ENCODE measurements at places on chromosomes 2 and 18.

DNA sequence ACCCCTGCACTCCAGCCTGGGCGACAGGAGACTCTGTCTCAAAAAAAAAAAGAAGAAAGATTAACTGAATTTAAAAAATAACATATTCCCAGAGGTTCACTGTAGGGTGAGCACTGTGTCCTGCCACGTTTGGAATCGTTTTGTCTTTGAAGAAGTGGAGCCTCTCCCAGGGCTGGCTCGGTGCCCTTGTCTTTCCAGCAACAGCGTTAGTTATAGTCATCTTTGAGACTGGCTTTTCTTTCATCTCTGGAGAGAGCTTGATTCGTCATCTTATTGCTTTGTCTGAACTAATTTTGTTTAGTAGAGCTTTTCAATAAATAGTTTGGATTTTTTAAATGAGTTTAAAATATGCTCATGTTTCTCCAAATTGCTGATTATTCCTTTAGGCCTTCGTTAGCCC is 50.5 kb downstream of the IMPA2 start:
- DNase-seq = no peak

GRCh38 chr18:12857991-12858544 is 26.0 kb downstream of the PTPN2 start:
- DNase-seq = no peak

DNA sequence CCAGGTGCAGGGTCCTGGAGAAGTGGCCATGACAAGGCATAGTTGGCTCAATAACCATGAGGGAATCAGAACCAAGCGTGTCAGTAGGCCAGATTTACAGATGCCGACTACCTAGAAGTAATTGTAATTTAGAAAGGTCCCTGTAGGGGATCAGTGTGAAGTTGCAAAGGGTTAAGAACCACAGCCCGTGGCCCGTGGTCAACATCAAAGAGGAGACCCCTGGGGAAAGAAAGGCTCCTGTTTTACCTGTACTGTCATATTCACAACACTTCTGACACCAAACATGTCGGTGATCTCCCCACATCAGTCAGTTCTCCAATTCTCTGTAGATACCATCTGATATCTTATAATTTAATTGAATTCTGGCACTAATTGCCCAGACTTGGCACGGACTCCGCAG is 31.0 kb downstream of the SP100 start:
- DNase-seq = no peak

GRCh38 chr18:60147323-60147722 is 225.3 kb downstream of the MC4R start:
- no peak for DNase-seq

- no peak for DNase-seq
Observed at GRCh38 chr2:142965443-142965842, 88.0 kb downstream of the KYNU start.

GRCh38 chr18:77529492-77530176 is 280.0 kb downstream of the GALR1 start:
- DNase-seq = no peak

GRCh38 chr2:205607146-205607545 is 75.2 kb upstream of the NRP2 start:
- no peak for DNase-seq

DNA sequence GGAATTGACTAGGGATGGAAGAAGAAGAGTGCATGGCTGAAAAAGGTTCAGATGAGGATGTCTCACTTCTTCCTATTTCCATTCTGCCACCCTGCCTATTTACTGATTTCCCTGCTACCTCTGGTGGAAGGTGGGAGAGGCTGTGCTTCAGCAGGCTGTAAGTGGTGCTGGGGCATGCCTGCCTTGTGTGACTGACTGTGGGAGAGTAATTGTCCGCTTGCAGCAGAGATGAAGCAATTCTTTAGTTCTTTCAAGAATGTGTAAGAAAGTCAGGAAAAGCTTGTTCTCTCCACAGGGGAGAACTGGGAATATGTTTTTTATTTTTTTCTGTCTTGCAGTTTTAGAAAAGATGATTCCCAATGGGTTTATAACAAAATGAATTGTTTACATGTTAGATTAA is 72.5 kb upstream of the NYAP2 start:
- no peak for DNase-seq

DNA sequence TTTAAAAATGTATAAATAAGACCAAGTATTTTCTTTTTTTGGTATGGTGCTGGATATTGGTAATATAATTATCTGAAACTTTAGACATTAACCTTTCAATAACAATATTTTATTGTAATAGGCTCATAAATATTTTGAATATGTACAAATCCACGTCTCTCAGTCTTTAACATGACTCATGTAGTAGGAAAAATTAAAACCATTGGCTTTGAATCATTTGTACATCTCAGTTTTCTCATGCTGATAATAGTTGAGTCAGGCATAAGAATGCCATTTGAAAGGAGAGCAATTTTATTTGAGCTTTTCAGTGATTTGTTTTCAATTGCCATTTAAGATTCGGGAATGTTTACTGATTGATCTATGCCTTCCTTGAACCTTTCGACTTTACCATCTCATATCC is 364.8 kb downstream of the TGIF1 start:
- no peak for DNase-seq

- no peak for DNase-seq
Observed at GRCh38 chr18:35331367-35332087, 12.7 kb downstream of the ZNF24 start.

DNA sequence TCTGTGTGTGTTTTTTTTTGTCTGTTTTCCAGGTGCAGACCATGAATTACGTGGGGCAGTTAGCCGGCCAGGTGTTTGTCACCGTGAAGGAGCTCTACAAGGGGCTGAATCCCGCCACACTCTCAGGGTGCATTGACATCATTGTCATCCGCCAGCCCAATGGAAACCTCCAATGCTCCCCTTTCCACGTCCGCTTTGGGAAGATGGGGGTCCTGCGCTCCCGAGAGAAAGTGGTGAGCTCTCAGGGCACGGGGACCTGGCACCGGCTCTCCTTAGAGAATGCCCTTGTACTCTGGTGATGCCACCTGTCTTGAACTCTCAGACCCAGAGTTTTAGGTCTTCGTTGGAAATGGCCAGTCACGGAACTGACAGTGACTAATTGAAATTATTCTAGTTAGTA is 19.1 kb downstream of the LPIN1 start:
- no peak for DNase-seq

GRCh38 chr2:158753641-158754611 is 41.2 kb upstream of the DAPL1 start:
- peak; percentile 54 for DNase-seq

- no peak for DNase-seq
Observed at GRCh38 chr18:79819064-79819967, 21.6 kb downstream of the KCNG2 start.

- DNase-seq = no peak
Observed at GRCh38 chr2:126677176-126677538, 21.2 kb downstream of the GYPC start.

GRCh38 chr2:3189076-3189591 is 188.5 kb downstream of the EIPR1 start:
- DNase-seq = no peak

GRCh38 chr2:11495844-11496681 is 30.1 kb upstream of the E2F6 start:
- no peak for DNase-seq

DNA sequence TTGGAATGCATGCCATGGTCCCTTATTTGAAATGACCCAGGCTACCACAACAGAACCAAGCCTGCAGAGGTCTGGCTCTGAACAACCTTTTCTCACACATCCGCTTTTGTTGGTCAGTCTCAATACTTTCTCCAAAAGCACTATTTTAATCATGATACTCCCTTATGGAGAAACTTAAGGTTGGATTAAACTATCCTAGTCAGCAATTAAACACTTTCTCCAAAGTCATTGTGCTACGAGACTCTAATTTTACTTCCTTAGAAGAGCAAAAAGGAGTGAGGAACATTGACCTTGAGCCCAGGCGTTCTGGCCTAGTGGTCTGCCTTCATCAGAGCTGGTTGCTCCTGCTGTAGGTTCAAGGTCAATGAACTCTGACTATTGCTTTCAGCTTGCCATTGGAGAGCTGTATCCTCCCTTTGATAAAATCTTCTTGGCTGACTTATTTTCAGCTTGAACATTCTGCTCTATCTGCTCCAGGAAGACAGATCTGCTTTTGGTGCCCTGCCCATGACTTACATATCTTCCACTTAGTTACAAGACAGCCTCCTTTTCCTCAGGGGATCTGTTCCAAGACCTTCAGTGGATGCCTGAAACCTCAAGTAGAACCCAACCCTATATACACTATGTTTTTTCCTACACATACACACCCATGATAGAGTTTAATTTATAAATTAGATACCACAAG is 91.2 kb downstream of the NCKAP5 start:
- no peak for DNase-seq

DNA sequence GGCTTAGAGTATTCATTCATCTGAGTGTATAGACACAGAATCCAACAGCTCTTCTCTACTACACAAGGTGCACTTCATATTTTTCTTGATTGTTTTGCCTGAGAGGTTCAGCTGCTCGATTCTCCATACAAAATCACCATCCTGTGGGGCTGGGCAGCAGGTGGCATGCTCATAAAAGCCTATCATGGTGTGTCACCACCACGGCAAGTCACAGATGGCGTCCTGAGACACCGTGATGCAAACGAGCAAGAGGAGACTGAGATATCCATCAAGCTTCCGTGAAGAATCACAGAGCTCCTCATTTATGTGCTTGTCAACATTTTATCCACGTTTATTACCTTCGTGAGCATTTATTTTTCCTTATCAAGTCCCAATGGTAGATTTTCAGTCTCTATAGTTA is 22.4 kb upstream of the NRP2 start:
- no peak for DNase-seq

GRCh38 chr2:150532879-150533278 is 45.4 kb upstream of the RND3 start:
- DNase-seq = no peak

GRCh38 chr2:15780912-15781574 is 159.3 kb upstream of the MYCN start:
- no peak for DNase-seq

DNA sequence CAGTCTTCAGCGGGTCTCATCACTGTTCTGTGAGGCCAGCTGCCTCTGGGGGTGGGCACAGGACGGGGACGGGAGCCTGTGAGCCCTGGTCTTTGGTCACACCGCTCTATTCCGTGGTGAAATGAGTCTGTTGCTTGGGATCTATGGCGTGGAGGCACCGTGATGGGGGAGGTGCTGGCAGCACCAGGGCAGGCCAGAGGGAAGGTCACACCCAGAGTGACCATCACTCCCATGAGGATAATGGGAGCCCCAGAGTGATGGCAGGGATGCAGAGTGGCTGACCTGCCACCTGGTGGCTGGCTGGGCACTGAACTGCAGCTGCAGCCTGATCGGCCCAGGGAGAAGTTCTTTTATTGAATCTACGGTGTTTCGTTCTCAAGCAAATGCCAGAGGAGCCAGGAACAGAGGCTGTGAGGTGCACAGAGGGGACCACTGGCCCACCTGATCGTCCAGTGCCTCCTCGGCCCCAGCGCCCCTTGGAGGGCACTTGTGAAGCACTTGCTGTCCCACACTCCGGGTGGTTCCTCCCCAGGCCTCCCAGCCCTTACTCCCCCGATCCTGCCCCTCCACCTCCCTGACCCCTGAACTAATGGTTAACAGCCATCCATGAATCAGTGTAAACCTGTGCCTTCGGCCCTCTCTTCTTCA is 17.9 kb downstream of the KCNIP3 start:
- DNase-seq = peak; percentile 36

- DNase-seq = no peak
Observed at GRCh38 chr2:75960472-75961009, 249.8 kb upstream of the GCFC2 start.

- DNase-seq = no peak
Observed at GRCh38 chr2:44692821-44693220, 248.7 kb upstream of the SIX3 start.

DNA sequence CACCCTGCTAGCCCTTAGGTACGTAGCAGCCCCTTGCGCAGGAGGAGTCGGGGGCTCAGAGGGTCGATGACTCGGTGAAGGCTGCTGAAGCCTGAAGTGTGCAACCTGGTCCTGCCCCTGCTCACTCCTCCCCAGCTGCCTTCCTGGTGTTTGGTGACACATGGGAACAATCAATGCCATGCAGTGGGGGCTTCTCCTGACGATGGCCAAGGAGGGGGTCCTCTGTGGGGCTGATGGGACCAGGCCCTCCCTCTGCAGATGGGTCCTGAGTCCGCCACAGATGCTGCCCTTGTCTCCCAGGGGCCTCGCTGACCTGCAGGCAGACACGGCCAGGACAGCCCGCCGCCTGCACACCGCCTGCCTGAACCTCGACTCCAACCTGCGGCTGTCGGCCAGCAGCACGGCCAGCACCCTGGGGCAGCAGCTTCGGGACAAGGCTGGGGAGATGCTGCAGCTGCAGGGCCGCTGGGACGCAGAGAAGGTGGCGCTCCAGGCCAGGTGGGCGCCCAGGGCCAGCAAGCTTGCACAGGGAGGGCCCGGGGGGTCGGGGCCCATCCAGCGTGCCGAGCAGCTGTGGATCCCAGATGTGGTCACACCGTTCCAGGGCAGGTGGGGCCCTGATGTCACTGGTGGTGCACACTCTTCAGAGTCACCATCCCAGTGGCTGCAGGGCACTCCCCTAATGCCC is 24.6 kb downstream of the CROCC2 start:
- no peak for DNase-seq

- no peak for DNase-seq
Observed at GRCh38 chr18:5519448-5520298, 24.1 kb downstream of the EPB41L3 start.

GRCh38 chr2:12052796-12053195 is 306.4 kb downstream of the LPIN1 start:
- DNase-seq = no peak

DNA sequence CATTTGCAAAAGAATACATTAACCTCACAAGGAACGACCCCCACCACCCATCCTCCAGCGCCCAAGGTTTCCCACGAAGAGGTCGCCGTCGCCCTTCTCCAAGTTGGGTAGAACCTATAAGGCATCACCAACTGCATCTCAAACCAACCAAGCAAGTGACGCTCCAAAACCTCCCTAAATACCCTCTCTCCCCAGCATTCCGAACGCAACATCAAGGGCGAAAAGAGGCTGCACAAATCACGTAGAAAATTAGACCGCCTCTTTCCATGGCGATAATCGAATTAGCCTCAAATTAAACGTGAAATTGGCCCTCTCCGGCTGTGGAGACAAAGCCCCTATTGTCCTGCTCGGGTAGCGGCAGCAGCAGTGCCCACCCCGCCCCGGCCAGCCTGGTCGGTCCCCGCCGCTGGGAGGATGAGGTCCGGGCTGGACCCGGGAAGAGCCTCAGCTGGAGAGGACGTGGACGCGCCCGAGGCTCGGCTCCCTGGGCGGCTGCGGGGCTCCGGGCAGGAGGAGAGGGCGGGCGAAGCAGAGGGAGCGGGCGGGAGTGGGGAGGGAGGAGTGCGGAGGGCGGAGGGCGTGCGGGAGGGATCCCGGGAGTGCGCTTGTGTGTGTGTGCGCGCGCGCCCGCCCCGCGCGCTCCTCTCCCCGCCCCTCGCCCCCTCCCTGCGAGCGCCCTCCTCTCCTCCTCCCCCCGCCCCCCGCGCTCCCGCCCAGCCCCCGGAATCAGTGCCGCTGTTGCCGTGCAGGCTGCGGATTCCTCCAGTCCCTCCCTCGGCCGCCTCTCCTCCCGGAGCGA is at the start of gene SPTBN1:
SPTBN1 (plus strand) TSS at position 765 of the 799 bp plus-strand sequence. CDS start 70,092 bp downstream, outside the sequence.
- DNase-seq = peak; percentile 84

DNA sequence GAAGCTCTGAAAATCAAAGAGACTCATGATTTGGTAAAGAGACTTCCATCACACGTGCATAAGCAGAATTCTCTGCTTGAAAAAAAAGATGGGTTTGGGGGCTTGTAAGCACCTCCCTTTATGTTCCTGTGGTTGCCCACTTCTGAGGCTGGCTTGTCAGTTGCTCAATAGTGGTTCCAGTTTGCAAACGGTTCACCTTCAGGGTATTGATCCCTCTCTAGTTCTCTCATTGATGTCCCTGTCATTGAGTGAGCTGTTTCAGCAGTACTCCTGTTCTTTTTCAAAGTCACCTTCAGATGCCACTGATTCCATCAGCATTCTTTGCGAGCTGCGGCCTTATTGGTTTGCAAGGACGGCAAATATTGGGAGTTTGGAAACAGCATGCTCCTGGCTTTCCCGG is 17.1 kb upstream of the YWHAQ start:
- no peak for DNase-seq

All from COR-L47 (cell line).